ENCODE measurements at places on chromosomes 16 and 17.
A peak's percentile ranks its signal among the peaks of the same experiment; 100 is the strongest.

DNA sequence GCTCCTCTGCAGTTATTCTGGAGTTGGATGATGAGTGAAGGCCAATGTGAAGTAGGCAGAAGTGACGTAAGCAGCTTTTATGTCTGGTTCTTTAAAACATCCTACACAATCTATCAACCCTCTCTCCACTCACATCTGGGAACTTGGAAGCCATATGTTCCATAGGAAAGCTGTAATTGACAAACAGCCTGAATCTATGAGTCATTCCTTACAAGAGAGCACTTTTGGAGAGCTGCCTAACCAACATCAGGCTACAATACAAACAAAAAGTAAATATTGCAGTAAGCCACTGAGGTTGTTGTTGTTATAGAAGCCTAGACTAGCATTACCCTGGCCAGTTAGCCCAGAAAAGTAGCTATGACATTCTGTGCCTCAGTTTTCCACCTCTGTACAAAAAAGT, 5.9 kb downstream of the CCL7 start:
- DNase-seq, result no peak

DNA sequence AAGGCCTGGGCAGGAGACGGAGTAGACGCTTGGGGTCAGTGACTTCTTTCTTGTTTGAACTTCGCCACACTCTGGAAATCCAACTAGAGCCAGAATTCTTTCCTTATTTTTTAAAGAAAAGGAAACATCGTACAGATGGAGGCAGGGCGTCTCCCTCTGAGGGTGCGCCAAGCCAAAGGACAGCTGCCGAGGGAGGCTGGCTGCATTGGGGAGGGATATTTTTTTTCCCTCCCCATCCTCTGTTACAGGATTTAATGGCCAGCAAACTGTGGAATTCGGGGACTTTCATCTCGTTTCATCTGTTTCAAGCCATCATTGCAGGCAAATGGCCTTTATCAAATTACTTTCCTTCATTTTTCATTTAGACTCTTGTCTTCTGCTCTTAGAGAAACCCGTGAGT, 15.9 kb downstream of the CDK5R1 start:
- no peak for DNase-seq

DNA sequence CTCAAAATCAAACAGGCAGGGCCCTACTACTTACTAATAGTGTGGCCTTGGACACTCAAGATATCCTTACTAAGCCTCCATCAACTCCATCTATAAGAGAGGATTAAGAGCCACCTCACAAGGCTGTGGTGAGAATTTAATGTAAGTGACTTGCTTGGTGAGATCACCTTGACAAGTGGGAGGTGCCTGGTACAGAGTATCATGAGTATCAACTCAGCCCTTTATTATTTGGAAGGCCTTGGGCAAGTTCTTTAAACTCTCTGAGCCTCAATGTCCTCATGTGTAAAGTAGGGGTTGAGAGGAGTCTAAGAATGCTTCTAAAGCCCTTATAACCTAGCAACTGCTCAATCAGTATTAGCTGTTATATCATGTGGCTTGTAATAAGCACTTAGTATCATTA, 15.0 kb downstream of the THUMPD1 start:
- DNase-seq, result no peak

DNA sequence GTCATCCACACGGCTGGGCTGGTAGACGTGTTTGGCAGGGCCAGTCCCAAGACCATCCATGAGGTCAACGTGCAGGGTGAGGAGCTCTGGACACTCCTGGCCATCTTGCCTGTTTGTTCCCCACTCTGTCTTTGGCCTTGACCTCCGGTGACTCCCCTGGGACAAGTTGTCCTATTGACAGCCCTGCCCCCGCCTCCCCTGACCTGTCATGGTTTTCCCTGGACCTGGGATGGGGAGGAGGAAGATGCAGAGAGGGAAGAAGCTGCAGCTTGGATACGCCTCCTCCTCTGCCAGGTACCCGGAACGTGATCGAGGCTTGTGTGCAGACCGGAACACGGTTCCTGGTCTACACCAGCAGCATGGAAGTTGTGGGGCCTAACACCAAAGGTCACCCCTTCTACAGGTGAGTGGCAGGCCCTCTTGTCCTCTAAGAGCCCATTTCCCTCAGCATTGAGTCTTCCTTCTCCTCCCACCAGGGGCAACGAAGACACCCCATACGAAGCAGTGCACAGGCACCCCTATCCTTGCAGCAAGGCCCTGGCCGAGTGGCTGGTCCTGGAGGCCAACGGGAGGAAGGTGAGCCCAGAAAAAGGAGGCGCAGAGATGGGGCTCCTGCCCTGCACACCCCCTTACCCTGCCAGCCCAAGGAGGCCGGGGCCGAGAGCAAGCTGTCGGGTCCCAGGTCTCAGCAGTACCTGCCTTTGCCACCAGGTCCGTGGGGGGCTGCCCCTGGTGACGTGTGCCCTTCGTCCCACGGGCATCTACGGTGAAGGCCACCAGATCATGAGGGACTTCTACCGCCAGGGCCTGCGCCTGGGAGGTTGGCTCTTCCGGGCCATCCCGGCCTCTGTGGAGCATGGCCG, 1.4 kb downstream of the HSD3B7 start:
- no peak for DNase-seq

DNA sequence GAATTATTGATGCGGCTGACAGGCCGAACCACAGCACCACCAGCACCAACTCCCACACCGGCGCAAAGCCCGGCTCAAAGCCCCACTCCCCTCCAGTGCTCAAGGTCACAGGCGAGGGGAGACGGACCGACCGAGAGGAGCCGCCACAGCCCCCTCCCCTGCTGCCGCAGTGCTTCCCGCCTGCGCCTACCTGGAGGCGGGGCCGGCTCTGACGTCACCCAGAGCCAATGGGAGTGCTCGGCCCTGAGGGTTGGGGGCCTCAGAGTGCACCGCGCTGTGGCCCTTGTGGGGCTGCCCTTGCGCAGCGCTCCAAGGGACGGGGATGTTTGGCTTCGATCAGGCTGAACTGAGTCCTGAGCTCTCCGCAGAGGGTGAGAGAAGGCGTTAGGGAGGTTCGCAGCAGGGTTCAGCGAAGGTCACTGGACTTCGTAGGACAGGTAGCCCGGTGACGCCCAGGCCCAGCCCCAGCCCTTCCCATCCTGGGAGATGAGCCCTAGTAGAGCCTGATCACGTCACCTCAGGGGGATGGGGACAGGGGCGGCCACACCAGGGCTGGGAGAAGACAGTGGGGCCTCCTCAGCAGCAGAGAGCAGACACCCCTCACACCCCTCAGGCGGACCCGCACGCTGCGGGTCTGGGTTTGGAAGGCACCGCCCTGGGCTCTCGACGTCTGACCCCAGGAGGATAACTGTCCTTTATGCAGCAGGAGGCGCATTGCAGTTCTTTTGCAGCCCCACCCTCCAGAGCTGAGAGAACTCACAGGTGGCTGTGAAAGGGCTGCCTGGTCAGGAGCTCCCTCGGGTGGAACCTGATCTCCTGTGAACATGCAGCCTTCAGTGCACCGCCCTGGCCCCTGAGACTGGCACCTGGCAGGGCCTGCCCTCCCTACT, 1.5 kb downstream of the NDRG4 start:
- DNase-seq, result peak; percentile 46

DNA sequence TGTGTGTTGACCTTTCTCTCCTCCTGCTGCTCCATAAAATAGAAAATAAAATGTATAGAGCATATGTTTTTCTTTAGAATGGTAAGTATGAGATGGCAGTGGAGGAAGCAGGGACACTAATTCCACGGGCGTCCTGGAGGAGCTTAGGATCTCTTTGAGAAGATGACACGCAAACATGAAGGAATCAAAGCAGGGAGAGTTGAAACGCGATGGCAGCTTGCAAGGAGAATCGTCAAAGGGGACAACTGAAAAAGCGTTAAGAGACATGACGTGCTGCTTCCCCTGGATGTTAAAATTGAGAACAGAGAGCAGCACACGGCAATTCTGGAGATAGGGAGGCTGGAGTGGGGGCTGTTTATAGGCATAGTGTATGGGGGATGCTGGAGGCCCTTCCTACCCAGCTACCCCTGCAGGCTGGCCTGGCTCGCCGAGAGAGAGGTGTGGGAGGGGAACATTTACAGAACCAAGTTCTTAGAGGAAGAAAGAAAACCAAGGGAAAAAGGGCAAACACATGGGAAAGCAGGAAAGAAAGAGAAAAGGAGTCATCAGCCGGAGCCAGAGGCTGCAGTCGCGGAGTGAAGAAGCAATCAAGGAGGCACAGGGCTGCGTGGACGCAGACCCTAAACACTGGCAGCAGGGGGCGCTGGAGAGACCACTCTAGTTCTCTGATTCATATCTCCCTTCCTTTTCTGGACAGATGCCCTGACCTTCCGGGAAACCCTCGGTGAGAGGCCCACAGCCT, 55.8 kb downstream of the MYH13 start:
- DNase-seq, result peak; percentile 17

GRCh38 chr17:69567130-69567529, 152.6 kb downstream of the MAP2K6 start:
- DNase-seq, result no peak

- DNase-seq, result peak; percentile 86
These were observed at the start of gene APOBR for GRCh38 chr16:28494121-28494851. TSS of gene APOBR (plus strand) at chr16:28494643. CDS start at chr16:28494682, 39 bp downstream.

DNA sequence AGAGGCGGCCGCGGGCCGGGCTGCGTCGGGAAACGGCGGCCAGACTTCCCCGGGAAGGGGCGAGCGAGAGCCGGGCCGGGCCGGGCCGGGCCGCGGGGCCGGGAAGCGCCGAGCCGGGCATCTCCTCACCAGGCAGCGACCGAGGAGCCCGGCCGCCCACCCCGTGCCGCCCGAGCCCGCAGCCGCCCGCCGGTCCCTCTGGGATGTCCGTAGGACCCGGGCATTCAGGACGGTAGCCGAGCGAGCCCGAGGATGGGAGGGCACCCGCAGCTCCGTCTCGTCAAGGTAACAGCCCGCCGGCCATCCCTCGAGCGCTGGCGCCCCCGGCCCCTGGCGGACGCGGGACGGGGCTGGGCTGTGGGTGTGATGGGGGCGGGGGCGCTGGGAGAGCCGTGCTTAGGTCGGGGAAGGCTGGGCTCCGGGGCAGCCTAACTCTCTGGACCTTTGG, at the start of gene CRHR1:
CRHR1 (plus strand) TSS at position 28 of the 448 bp plus-strand sequence; CDS start at position 253, 225 bp downstream.
- DNase-seq, result no peak

DNA sequence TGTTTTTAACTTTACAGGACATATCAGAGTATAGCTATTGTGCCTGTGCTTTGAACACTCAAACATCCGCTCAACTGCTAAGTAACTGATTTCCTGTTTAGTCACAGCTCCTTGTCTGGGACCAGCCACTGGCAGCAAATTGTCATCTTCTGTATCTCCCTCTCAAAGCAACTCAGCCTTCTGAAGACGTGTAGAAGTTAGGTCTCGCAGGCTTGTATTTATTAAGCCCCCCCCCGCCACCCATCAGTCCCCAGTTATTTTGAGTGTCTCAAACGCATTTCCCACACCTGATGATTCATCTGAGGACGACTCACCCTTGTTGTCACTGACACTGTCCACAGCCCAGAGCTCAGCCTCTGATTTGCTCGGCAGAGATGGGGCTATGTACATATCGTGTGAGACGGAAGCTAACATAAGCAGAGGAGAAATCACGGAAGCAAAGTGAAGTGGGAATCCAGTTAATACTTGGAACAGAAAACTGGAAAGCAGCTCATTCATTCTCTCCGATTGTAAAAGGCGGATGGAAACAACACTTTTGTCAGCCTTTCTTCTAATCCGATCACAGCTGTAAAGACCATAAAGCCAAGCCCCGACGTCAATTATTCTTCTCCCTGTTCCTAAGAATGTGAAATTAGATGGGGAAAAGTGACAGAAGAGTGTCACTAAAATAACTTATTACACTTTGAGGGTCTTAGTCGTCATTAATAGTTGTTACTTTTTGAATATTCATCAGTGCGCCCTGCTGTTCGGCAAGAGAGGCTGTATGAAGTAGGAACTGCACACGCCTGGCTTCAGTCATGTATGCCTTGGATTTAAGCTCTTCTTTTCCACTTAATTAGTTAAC, 64.2 kb downstream of the PITPNC1 start:
- peak; percentile 74 for DNase-seq

DNA sequence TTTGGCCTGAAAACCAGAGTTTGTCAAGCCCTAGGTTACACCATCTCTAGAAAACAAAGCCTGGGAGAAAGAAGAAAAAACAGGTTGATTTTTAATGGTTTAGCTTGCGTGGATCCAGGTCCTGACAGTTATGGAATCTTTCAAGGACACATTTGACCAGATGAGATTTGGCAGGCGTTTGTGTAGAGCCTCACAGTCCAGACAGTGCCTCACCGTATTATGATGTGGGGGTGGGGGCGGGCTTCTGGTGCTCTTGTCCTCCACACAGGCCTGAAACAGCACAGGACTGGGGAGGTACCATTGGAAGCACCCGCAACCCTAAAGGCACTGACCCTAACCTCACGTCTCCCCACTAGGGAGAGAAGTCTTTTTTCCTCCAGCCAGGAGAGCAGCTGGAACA, 19.6 kb downstream of the MVP start:
- DNase-seq, result no peak

- no peak for DNase-seq
These were observed 11.2 kb downstream of the COL1A1 start for GRCh38 chr17:50190293-50190602.

GRCh38 chr17:31339906-31340661, 18.7 kb upstream of the EVI2A start:
- no peak for DNase-seq

DNA sequence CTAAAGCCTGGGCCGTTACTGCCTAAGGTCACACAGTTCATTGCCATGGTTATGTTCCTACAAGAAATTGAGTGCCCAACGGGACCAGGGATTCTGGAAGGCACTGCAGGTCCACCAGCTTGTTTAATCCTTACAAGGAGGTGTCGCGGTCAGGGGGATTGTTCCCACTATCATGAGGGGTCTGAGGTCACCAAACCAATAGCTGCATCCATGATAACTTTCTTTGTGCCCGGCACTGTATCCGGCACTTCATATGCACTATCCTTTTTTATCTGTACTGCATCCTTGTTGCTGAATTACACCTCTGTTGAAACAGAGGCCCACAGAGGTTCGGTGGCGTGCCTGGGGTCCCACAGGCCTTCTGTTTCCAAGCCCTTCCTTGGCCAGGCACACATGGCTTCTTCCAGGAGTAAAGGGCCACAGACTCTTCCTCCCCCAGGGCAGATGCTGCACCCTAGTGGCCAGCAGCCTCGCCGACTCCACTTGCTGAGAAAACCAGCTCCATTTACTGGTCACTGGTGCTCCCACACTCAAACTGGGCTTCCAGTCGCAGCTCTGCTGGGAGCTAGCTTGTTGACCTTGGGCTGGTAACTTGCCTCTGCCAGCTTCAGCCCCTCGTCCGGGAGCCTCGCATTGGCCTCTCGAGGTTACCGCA, 82.0 kb upstream of the PLCG2 start:
- peak; percentile 50 for DNase-seq

GRCh38 chr17:77364381-77364911, 223.7 kb downstream of the SEC14L1 start:
- DNase-seq, result no peak

GRCh38 chr17:57586742-57587141, 158.4 kb downstream of the CCDC182 start:
- DNase-seq, result no peak

GRCh38 chr17:65173284-65173793, 36.2 kb downstream of the RGS9 start:
- peak; percentile 60 for DNase-seq

Measured in stimulated activated CD4-positive, alpha-beta T cell treated with anti-CD3 and anti-CD28 coated beads, Interleukin-2, amount 100 ng/mL, for 24 hours (primary cell).